ENCODE measurements at places on chromosomes 5 and 9.

GRCh38 chr5:98157368-98157767 lies 616.1 kb upstream of the RGMB start:
- DNase-seq, result no peak

DNA sequence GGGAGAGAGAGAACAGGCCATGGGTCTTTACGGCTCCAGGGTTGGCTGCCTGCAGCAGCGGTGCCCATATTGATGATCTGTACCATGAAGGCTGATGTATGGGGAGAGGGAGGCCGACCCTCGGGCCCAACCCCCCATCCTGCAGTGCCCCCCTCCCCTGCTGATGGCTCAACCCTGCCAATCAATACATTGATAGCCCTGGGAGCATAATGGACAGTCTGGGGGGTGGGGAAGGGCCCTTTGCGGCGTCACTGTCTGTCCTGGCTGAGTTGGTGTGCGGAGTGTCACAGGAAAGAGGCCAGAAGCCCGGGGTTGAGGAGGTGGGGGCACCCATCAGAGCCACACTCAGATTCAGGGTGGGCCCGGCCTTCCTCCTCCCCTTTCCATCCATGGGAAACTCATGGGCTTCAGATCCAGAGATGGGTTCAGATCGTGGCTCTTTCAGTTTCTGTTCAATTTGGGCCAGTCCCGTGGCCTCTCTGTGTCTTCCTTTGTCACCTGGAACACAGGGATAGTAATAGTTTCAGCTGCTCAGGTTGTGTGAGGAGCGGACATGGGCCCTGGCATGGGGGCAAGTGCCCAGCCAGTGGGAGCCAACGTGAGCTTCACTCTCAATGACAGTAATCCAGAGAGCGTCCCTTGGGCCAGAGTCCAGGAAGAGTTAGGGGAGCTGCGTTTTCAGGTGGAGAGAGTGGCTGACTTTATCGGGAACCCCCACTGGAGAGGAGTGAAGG lies 9.5 kb downstream of the FGF18 start:
- DNase-seq, result no peak

DNA sequence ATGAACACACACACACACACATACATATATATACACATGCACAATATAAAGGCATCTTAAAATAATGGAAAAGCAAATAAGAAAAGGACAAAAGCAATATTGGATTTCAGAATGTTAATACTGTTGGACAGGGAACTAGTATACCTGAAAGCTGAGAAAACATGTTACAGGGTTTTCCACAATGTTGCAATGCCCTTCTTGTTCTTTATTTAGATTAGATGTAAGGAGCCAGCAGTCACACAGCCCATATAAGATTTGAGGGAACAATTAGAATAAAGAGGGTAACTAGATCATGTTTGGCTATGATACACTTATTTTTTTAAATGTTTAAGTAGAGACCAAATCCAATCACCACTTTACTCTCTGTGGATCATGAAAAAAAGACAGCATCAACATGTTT lies 61.7 kb downstream of the SH3TC2 start:
- DNase-seq, result no peak

DNA sequence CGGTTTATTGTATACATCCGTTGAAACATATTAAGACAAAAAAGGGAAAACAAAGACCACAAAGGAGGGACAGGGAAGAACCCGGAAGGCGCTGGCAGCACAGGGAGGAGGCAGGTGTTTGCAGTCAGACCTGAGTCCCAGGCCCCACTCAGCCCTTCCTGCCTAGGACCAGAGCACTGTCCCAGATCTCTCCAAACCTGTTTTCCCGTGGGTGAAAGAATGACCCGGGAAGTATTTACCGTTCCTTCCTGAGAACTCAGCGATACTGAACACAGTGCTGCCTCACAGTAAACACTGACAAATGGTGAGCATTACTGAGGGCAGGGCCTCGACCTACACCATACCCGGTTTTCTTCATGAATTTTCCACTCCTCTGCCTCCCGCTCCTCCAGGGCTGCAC lies 1.2 kb downstream of the ABO start:
- DNase-seq, result no peak

- DNase-seq, result no peak
These were observed 372.3 kb upstream of the CDH18 start for GRCh38 chr5:20360263-20360662.

GRCh38 chr5:171600741-171601265 lies 181.4 kb downstream of the FGF18 start:
- no peak for DNase-seq

- DNase-seq, result no peak
These were observed 3.0 kb downstream of the PCDH1 start for GRCh38 chr5:141875022-141875740.

GRCh38 chr9:136110082-136111061 lies 8.3 kb downstream of the TMEM250 start:
- DNase-seq, result peak; percentile 74

DNA sequence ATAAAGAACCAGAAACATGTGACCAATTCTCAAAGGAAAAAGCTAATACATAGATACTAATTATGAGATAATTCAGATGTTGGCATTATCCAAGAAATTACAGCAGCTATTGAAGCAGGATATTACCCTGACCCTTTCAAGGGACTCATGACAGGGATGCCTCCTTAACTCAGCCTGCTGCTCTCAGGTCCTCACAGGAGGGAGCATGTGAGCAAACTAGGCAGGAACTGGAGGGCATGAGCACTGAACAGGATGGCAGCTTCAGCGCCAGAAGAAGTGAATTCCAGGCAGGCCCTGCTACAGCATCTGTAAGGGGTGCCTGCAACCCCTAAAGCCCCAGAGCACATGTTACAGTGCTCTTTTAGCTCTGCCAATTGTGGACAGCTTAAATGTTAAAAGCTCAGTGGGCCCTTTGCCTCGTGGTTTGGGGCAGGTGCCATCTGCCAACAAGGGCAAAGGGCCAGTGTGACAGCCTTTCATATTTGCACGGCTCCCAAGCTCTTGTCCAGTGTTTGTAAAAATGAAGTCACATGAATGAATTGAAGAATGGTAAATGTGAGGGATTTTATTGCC lies 464.7 kb upstream of the COX7C start:
- DNase-seq, result no peak

DNA sequence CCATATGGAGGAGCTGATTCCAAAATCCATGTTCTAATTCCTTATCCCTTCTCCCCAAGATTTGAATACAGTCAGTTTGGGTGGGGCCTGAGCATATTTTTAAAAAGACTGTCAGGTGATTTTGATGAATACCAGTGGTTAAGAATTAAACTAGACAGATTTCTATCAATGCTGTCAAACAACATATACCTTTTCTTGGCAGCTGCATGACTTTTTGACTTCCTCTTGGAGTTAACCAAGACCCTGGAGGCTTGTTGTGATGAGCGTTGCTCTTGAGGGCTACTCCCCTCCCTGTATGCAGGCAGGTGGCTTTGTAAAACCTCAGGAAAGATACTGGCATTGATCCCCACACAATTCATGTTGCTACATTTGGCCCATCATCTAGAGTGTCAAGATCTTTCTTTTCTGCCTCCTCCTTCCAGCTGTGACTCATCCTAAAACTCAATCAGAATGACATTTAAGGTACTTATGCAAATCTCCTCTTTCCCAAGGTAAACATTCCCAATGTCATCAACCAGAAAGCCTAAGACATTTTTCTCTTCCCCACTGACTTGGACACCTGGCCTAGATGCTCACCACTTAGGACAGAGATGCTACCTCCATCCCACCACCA lies 61.7 kb downstream of the PPP2R2B start:
- DNase-seq, result no peak

DNA sequence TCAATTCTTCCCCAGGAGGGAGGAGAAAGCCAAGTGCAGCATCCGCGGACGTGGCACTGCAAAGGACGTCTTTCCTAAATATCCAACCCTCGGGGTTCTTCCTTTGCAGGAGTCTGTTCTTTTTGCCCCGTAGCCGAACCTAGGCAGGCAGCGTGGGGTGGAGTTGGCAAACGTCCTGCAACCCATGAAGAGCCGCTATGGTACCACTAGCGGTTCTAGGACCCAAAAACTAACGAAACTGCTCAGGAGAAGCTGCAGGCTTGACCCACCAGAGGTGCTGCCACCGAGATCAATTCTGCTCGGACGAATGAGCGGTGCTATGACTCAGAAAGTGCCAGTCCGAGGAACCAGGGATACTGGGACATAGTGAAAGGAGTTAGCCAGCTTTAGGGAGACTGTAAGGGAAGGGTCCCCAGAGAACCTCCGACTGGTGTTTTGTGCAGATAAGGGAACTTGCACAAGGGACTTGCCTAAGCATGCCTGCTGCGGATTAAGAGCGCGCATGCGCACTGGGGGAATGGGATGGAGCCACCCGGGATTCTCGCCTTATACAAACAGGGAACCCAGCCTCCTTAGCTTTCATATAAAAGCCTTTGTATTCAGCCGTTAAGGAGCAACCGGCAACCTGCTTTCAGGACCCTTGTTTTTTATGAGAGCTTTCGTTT lies 32.7 kb downstream of the ANXA2R start:
- DNase-seq, result peak; percentile 76

GRCh38 chr9:116589392-116590354 lies 97.4 kb upstream of the TRIM32 start:
- no peak for DNase-seq

- DNase-seq, result no peak
These were observed 838 bp downstream of the POLK start for GRCh38 chr5:75512383-75513074.

GRCh38 chr9:27572918-27573633 lies at the start of gene C9orf72:
C9orf72 (minus strand) TSS chr9:27573481; CDS start chr9:27567120, 6,361 bp downstream.
- DNase-seq, result peak; percentile 90

DNA sequence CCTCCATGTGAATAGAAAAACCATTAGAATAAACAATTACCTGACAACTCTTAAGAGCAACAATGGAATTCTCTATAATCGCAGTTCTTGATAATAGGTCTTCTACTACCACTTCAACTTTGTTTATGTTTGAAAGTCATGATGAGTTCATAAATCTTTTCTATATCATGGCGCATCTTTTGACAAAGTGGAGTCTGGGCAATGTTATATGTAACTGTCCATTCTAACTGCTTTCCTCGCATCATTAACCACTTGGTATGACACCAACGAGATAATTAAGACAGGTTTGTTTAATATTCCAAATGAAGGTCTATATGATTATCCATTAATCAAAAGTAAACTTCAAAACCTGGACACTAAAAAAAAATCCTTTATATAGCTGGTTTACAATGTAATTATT lies 272.0 kb downstream of the DENND1A start:
- no peak for DNase-seq

GRCh38 chr9:118652912-118653311 lies 716.3 kb downstream of the BRINP1 start:
- no peak for DNase-seq

DNA sequence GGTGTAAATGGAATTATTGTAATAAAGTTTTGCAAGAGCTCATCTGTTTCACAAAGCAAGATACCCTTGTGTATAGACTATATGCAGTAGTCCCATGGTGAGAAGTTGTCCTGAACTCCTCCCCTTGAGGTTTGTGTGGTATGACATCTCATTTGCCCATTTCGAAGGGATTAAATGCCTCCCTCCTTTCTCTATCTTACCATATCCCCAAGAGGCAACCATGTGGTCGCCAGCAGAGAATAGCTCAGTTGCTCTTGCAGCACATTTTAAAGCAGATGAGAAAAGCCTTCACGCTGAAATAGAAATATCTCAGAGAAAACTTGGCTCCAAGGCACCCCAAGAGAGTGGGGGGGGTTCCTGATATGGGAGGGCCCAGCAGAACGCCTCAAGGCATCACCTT lies 4.6 kb downstream of the SEMA6A start:
- DNase-seq, result no peak

- no peak for DNase-seq
These were observed 12.8 kb downstream of the FAM81B start for GRCh38 chr5:95403996-95404395.

DNA sequence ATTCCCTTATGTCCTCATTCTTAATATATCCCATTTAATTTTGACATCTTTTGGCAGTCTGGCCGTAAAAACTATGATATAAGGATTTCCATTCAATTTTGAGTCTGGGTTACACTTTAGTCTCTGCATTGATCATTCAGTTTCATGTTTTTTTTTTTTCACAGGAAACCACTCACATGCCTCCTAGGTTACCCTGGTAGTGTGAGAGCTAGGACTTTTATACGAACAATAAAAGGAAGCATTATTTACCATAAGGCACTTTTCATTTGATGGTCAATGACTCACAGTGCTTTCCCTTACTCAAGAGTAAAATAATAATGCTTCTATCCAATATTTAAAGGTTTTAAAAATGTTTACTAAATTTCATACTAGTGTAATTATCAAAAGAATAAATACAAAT lies 16.4 kb upstream of the DMAC1 start:
- DNase-seq, result no peak

DNA sequence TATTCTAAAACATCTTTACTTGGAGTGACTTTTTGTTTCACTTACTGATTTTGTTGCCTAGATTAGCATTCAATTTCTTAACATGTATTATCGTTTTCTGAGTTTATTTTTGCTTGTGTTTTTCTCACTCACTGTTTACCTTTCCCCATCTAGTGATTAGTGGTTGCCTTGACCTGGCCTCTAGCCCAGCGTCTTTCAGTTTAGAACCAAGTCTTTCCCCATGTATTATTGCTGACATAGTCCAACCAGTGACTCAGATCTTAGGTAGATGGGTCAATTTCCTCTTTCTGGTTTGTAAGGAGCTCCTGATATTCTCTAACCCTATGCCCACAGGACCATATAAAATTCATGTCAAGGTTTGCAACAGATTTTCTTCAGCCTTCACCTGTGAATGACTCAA lies 135.5 kb downstream of the PRR16 start:
- DNase-seq, result no peak

GRCh38 chr5:109145139-109145538 lies 264.6 kb downstream of the PJA2 start:
- no peak for DNase-seq

DNA sequence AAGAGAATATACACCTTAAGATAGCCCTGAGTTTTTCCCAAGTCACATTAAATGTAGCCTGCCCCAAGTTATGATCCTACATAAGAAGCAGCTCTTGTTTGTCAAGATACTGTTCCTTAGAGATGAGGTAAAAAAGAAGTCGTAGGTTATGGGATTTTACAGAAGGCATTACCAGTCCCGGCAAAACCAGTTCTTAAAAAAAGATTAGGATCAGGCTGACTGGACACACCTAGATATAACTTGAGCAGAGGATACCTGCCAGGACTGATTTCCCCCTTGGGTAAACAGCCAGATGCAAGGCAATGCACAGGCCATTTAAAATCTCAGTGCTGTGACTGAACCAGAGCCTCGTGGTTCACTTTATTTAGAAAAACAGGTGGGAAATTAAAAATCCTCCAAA lies 14.1 kb upstream of the SEMA5A start:
- no peak for DNase-seq

DNA sequence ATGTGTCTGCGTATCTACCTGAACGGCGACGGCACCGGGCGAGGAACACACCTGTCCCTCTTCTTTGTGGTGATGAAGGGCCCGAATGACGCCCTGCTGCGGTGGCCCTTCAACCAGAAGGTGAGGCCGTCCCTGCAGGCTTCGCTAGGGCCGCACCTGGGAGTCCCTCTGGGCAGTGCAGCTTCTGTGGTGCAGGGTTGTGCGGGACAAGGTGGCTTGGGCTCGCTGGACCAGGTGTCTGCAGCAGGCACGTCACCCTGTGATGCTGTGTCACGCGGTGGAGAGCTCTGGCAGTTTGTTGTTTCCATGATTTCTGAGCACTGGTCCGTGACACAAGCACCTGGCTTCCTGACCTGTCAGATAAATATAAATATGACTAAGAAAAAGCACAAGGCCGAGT lies 20.7 kb downstream of the FBXW5 start:
- no peak for DNase-seq

- DNase-seq, result no peak
These were observed 102.3 kb upstream of the CDKN2B start for GRCh38 chr9:22111176-22111953.

- DNase-seq, result no peak
These were observed 47.5 kb upstream of the PPARGC1B start for GRCh38 chr5:149682532-149683075.

Measured in CD4-positive, alpha-beta T cell (primary cell).